ENCODE measurements at places on chromosomes 7 and 10.
A peak's percentile ranks its signal among the peaks of the same experiment; 100 is the strongest.

- DNase-seq, result no peak
These were observed 87.5 kb upstream of the AOAH start for GRCh38 chr7:36811807-36812206.

GRCh38 chr10:86580521-86580891 is 58.9 kb upstream of the WAPL start:
- no peak for DNase-seq

DNA sequence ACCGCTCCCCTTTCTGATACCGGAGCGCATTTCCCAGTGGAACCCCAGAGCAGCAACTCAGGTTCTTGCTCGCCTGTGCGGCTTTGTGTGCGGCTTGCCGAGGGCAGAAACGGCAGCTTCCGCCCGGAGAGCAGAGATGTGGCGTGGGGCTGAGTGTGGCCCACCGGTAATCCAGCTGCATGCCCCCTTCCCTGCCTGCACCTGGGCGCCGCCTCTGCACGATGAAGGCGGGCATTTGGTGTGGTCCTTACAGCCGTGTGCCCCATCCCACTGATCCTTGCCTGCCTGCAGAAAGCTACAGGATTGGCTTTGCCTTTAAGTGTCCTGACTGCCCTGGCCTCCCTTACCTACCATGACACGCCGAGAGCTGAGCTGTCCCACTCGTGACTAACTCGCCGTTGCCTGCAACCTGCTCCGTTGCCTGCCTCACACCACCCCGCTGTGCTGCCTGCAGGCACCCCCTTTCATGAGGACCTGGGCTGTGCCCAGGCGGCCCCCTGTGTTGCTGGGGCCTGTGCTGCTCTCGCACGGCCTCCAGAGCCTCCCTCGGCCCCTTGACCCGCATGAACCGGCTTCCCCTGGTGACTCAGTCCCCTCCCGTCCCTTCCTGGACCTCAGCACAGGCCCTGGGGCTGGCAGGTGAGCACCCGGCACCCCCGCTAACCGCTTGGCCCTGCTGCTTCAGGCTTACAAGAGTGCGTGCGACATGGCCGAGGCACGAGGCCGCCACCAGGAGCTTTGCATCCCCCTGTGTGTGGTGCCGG is 48.0 kb downstream of the PITRM1 start:
- peak; percentile 87 for DNase-seq

- DNase-seq, result no peak
These were observed 269.6 kb downstream of the ELFN1 start for GRCh38 chr7:1939434-1940401.

DNA sequence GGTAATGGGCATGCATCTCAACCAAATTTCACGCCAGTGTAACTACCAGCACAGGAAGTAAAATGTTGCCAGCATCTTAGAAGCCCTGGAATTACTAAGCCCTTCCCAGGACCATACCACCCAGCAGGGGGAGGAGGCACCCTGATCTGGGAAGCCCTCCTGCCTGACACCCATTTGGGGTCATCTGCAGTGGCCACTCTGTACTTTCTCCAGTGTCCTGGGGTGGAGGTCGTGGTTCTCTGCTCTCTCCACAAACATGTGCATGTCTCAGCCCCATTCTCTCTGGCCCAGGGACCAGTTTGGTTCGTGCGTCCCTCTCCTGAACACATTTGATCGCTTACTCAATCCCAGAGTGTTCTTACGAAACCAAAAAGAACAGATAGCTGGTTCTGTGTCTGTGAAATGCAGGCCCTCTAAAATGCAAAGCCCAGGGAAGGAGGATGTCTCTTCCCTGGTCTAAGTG is 9.4 kb upstream of the LRRC27 start:
- DNase-seq, result peak; percentile 69

- DNase-seq, result no peak
These were observed 61.3 kb downstream of the AKR1D1 start for GRCh38 chr7:138137423-138138171.

GRCh38 chr7:16708511-16708910 is 45.0 kb upstream of the TSPAN13 start:
- peak; percentile 39 for DNase-seq

GRCh38 chr7:101896316-101896715 is 78.9 kb downstream of the CUX1 start:
- no peak for DNase-seq

- no peak for DNase-seq
These were observed 20.8 kb downstream of the CCDC6 start for GRCh38 chr10:59885430-59886134.

GRCh38 chr7:112876877-112877276 is 86.7 kb upstream of the TMEM168 start:
- no peak for DNase-seq

DNA sequence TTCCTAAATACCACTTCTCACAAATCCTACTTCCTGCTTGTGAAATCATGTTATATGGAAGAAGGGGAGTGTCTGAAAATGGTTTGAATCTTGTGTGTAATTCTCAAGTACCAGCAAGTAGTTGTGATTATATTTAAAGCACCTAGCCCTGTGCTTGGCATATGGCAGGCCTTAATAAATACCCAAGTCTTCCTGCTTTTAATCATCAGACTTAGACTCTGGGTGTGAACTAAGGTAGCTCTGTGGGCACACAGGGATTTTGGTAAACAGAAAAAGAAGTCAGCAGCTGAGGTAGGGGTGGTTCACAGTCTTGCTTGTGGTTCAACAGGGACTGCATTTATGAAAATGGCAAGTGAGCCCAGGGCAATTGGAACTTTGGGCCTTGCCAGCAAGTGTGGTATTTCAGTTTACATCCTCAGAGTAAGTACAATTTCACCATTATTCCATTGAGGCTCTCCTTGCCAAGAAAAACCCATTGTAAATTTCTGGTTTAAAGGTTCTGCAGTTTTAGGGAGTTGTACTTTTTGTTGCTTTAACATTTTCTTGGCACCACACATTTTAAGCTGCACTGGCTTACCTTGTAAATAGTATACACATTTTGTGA is 215.5 kb downstream of the AUTS2 start:
- DNase-seq, result no peak

GRCh38 chr7:74253331-74253730 is 868 bp downstream of the RFC2 start:
- no peak for DNase-seq

- no peak for DNase-seq
These were observed 63.4 kb downstream of the DAGLB start for GRCh38 chr7:6384327-6384726.

GRCh38 chr7:95229301-95229700 is 95.0 kb downstream of the PON1 start:
- no peak for DNase-seq

GRCh38 chr7:14510268-14510667 is 392.3 kb downstream of the DGKB start:
- no peak for DNase-seq

- DNase-seq, result no peak
These were observed 398.9 kb downstream of the DGKB start for GRCh38 chr7:14503623-14504022.
